ENCODE measurements at places on chromosomes 11 and 22.
A peak's percentile ranks its signal among the peaks of the same experiment; 100 is the strongest.

DNA sequence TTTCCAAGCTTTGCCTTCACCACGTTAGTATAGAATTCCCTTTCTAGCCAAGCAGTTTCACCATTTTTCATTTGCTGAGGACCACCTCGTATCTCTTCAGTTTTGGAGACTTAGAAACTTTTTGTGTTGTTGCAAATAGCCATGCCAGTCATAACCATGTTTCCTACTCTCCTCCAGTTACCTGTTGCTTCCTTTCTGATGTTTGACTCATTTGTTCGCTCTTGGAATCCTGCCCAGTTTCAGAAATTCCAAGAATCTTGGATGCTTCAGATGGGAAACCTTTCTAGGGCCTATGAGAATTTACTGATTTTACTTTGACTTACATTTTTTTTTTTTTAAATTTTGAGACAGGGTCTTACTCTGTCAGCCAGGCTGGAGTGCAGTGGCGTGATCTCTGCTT lies 65.4 kb downstream of the PPP6R3 start:
- DNase-seq, result no peak

DNA sequence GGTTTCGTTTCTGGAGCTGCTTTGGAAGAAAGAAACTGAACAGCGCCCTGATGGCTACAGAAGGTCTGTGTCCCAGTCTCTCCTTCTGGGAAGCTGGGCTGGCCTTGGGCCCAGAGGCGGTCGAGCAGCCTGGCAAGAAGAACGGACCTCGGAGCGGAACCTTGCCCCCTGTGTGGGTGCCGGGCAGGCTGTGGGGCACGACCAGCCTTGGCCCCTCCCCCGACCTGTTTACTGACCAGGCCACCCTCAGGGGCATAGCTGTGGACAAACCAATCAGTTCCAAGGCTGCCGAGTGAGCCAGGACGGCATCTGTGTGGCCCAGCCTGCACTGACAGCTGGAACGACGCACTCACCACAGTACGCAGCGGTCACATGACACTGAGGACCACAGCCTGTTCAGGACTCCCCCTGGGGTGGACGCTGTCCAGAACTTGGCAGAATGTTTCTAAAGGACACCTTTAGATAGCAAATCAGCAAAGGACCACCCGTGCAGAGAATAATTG lies 7.2 kb downstream of the PIM3 start:
- no peak for DNase-seq

GRCh38 chr22:22710719-22711531 lies 66.5 kb downstream of the GGTLC2 start:
- DNase-seq, result peak; percentile 56

DNA sequence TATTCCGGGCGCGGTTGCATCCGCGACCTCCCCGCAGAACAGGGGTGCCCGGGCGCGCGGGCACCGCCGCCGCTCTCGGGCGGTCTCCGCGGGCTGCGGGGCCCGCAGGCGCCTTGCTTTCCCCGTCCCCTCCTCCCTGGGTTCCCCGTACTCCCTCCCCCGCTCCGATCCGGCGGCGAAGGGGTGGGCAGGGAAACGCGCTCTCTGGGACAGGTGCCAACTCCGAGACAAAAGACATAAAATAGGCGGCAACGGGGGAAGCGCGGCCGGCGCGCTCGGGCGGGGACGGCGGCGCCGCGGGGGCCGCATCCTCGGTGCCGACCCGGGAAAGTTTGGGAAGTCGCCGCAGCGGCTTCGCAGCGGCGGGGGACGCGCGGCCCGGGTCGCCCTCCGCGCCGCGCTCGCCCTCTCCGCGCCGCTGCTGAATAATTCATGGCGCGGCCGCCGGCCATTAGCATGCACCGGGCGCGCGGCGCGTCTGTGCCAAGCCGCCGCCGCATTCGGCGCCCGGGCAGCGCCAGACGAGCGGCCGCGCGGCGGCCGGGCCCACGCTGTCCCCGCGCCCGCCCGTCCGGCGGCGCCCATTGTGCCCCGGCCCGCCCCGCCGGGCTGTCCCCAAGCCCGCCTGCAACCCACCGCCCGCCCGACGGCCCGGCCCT lies 78.7 kb upstream of the PPARA start:
- peak; percentile 58 for DNase-seq

DNA sequence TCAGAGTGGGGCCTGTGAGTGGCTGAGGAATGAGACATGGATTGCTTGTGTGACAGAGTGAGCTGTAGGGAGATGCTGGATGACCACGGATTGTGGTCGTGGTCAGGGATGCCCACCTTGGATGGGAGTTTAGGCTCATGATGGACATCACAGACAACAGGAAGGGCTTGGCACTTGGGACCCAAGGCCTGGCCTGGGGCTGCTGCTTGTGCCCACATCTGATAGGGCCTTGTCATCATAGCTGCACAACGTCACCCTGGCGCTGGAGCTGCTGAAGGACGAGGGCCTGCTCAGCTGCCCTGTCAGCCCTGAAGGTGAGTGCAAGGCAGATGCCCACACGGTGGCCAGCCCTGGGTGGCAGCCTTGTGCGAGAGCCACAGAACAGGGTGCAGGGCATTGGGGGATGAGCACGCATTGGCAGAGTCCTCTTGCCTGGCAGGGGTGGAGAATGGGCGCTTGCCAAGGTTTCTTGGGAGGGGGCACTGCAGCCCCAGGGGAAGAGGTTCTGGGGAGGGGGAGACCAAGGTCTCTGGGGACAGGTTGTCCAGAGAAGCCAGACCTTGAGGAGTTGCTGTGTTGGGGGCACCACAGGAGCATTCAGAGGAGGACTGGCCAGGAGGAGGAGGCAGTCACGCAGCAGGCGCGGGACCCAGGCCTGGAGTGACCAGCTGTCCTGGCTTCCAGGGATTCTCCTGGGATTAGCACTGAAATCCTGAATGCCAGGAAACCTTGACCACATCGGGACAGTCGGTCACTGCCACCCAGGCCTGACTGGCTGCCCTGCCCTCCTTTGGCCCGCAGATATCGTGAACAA lies 25.0 kb downstream of the PARVG start:
- no peak for DNase-seq

GRCh38 chr11:101523634-101524260 lies 60.1 kb downstream of the TRPC6 start:
- no peak for DNase-seq

GRCh38 chr11:132060567-132060966 lies 690.2 kb downstream of the NTM start:
- no peak for DNase-seq
